ENCODE measurements at places on chromosomes 6 and 20. TPM values are rescaled to one million over a fixed set of nuclear protein-coding genes. Genes with fewer than 3 reads are reported as not detected.

DNA sequence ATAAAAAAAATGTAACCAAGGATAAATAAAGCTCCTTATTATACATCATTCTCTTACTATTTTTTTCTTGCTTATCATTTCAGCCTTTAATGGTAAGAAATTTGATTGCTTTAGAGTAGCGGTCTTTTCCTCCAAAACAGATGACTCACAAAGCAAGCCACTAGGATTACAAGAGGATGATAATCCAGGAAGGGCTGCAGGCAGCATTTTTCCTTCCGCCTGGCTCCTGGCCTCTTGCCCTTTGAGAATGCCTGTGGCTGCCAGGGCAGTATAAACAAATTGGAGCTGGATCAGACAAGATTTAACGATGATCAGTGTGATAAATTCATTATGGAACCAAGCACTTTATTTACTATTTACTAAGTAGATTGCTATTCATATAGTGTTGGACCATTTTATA, 9.7 kb upstream of the FBXL4 start:
- H3K27ac ChIP-seq: no peak overlapping the region
- no peak overlapping the region for H3K4me3 ChIP-seq
- no peaks in the 10 kb centered on the region for H3K36me3 ChIP-seq
- no peaks in the 10 kb centered on the region for H3K4me1 ChIP-seq

- peak; percentile 17 for DNase-seq
- H3K4me3 ChIP-seq: no peak overlapping the region
- no peak overlapping the region for H3K27ac ChIP-seq
These were observed 99.4 kb downstream of the YTHDF1 start for GRCh38 chr20:63116412-63117106.

- no peaks in the 10 kb centered on the region for H3K27me3 ChIP-seq
- no peaks in the 10 kb centered on the region for H3K4me1 ChIP-seq
- peak; percentile 8 for DNase-seq
- no peak overlapping the region for H3K4me3 ChIP-seq
- no peak overlapping the region for H3K27ac ChIP-seq
These were observed 33.3 kb downstream of the GFRA4 start for GRCh38 chr20:3629893-3630292.

Gene GMDS
- total RNA-seq: 12.7 TPM

Gene RFX6
- not detected for total RNA-seq

GRCh38 chr6:137491478-137491877, 2.7 kb downstream of the OLIG3 start:
- peaks cover 91% of the 10 kb centered on the region for H3K27me3 ChIP-seq
- H3K36me3 ChIP-seq: no peaks in the 10 kb centered on the region
- H3K4me1 ChIP-seq: no peaks in the 10 kb centered on the region
- no peak overlapping the region for H3K4me3 ChIP-seq

DNA sequence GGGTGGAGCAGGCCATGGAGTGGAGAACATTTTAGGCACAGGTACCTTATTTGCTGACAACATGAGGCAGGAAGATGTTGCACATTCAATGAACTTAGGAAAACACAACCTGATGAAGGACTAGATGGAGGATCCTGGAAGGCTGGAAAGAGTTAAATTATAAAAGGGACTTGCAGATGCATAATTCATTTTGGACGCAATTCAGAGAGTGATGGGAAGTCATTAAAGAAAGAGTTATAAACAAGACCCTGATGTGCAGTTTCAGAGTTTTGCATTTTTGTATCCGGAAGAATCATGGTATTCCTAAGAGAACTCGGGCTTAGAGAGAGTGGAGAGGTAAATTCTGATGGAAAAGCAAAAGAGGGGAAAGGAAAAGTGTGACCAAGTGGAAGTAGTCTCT, 104.5 kb downstream of the TSHZ2 start:
- no peaks in the 10 kb centered on the region for H3K27me3 ChIP-seq
- H3K36me3 ChIP-seq: no peaks in the 10 kb centered on the region
- no peak overlapping the region for H3K27ac ChIP-seq
- H3K4me1 ChIP-seq: no peaks in the 10 kb centered on the region
- H3K4me3 ChIP-seq: no peak overlapping the region

GRCh38 chr20:38985060-38985459, 22.9 kb downstream of the DHX35 start:
- no peak overlapping the region for H3K4me3 ChIP-seq
- peak overlapping the region; percentile 64 for H3K27ac ChIP-seq
- H3K27me3 ChIP-seq: no peaks in the 10 kb centered on the region
- peaks cover 16% of the 10 kb centered on the region for H3K4me1 ChIP-seq

DNA sequence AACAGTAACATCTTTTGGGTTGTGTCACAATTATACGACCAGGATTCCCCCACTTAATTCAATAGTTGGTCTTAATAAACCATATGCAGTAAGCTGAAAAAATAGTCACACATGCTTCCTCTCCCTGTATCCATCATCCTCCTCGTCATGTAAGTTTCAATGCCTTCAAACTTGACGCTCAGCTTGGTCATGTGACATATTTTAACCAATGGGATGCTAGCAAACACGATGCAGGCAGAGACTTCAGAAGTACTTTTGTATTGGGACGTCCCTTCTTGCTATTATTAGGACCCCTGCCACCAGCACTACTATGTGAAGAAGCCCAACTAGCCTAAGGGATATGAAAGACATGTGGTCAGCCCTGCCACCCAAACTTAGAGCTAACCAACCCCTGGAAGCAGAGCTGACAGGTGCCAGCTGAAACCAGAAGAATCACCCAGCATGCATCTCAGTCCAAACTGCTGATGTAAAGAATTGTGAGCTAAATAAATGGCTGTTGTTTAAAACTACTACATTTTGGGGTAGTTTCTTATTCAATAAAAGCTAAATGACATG, 49.3 kb downstream of the CGA start:
- no peak for DNase-seq
- no peaks in the 10 kb centered on the region for H3K36me3 ChIP-seq
- H3K4me3 ChIP-seq: no peak overlapping the region

- H3K27ac ChIP-seq: no peak overlapping the region
- no peak overlapping the region for H3K4me3 ChIP-seq
- peaks cover 16% of the 10 kb centered on the region for H3K36me3 ChIP-seq
- no peaks in the 10 kb centered on the region for H3K4me1 ChIP-seq
- H3K27me3 ChIP-seq: no peaks in the 10 kb centered on the region
- no peak for DNase-seq
These were observed 6.6 kb upstream of the GFRA4 start for GRCh38 chr20:3669710-3670367.

- peak overlapping the region; percentile 89 for H3K4me3 ChIP-seq
- DNase-seq: no peak
- H3K27ac ChIP-seq: peak overlapping the region; percentile 92
- H3K36me3 ChIP-seq: no peaks in the 10 kb centered on the region
- peaks cover 23% of the 10 kb centered on the region for H3K4me1 ChIP-seq
These were observed 1.8 kb downstream of the PTPRK start for GRCh38 chr6:128518434-128519131.

DNA sequence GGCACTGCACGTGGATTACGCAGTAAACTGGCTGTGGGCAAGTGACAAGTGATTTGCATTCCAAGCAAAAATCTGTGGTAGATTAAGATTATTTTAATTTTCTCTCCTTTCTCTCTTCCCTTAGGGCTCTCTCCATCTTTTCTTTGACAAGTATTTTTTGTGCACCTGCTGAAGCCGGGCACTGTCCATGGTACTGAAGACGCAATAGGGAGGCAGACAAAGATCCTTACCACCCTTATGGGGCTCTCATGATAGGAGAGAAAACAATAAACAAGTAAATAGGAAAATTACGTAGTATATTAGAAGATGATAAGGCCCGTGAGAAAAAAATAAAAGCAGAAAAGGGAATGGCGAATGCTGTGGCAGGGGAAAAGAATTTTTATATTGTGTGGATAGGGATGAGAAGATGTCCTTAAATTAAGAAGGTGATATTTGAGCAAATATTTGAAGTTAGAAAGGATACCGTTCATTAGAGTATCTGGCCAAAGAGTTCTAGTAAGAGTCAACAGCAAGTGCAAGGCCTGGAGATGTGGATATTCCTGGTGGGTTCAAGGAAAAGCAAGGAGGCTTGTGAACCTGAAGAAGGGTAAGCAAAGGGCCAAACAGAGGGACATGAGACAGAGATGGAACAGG, 146.0 kb downstream of the LAMP5 start:
- no peaks in the 10 kb centered on the region for H3K4me1 ChIP-seq
- no peak overlapping the region for H3K27ac ChIP-seq
- no peaks in the 10 kb centered on the region for H3K27me3 ChIP-seq
- no peak overlapping the region for H3K4me3 ChIP-seq
- peak; percentile 4 for DNase-seq

Gene HLA-DRA
- 0.17 TPM for total RNA-seq

Gene OGFR
- total RNA-seq: 30.8 TPM

DNA sequence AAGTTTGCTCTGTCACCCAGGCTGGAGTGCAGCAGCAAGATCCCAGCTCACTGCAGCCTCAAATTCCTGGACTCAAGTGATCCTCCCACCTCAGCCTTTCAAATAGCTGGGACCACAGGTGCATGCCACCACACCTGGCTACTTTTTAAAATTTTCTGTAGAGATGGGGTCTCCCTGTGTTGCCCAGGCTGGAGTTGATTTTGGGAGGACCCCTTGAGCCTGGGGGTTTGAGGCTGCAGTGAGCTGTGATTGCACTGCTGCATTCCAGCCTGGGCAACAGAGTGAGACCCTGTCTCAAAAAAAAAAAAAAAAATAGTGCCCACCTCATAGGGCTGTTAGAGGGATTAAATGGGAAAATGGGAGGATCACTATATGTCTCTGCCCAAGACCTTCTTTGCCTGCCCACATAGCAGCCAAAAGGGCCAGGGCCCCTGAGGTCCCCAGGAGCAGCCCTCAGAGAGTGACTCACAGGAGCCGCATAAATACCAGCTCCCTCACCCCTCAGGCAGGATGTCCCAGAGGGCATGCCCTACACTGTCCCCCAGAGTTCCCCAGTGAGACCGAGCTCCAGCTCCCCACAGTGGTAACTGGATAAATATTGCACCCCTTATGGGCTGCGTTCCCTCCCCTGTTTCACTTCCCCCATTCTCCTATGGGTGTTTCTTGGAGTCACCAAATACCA, 11.7 kb upstream of the MDGA1 start:
- H3K4me1 ChIP-seq: peaks cover 13% of the 10 kb centered on the region
- no peak overlapping the region for H3K4me3 ChIP-seq
- DNase-seq: no peak

- H3K27ac ChIP-seq: no peak overlapping the region
- DNase-seq: no peak
- H3K4me1 ChIP-seq: peaks cover 10% of the 10 kb centered on the region
- no peaks in the 10 kb centered on the region for H3K27me3 ChIP-seq
- H3K36me3 ChIP-seq: no peaks in the 10 kb centered on the region
These were observed 44.6 kb downstream of the PPARD start for GRCh38 chr6:35386989-35387388.

GRCh38 chr6:17033746-17034145, 68.1 kb upstream of the STMND1 start:
- peaks cover 17% of the 10 kb centered on the region for H3K4me1 ChIP-seq
- no peaks in the 10 kb centered on the region for H3K27me3 ChIP-seq
- H3K4me3 ChIP-seq: peak overlapping the region; percentile 44
- peak overlapping the region; percentile 74 for H3K27ac ChIP-seq
- H3K36me3 ChIP-seq: no peaks in the 10 kb centered on the region

DNA sequence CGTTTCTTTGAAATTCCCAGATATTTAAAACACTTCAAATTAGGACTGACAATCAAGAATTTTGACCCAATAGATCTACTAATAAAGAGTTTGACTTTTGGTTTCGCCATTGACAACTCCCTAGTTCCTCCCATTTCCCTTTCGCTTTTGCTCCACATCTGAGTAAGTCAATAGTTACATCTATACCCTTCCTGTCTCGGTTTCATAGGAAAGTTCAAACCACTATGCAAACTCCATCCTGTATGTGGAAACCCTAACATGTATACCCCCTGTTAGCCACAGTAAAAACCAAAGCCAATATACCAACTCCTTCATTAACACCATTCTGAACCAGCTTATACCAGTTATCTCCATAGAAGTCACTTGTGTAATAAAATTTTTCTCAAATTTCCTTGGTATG, 311.1 kb downstream of the MMUT start:
- H3K27ac ChIP-seq: no peak overlapping the region
- no peaks in the 10 kb centered on the region for H3K36me3 ChIP-seq
- peak; percentile 6 for DNase-seq
- no peak overlapping the region for H3K4me3 ChIP-seq
